ENCODE measurements at places on chromosomes 2 and 18.

GRCh38 chr2:36952748-36953197 is 13.6 kb downstream of the STRN start:
- no peak for DNase-seq

DNA sequence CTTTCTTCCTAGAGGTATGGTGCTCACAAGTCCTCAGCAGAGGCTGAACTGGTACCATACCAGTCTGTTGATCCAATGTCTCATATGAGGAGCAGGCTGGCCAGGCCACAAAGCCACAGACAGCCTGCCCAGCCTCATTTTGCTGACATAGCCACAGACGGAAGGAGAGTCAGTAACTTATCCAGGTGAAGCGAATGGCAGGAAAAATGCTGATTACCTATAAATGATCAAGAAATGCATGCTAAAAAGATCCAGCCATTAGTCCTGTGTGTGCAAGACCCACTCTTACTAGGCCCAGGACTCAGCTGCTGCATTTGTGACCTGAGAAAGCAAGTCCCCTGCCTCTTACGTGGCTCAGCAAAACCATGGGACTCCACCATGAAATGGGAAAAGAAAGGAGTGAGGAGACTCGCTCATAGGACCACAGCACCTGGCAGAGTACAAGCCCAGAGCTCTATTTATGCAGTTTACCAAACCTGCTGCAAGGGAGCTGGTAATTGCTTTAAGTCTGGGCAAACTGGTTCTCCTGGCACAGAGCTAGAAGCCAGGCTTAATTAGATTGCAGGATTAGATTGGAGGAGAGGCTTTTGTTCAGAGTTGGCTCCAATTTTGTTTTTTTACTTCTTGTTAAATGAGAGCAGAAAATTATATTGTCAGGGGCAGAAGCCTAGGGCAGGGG is 19.0 kb downstream of the RHOB start:
- no peak for DNase-seq

DNA sequence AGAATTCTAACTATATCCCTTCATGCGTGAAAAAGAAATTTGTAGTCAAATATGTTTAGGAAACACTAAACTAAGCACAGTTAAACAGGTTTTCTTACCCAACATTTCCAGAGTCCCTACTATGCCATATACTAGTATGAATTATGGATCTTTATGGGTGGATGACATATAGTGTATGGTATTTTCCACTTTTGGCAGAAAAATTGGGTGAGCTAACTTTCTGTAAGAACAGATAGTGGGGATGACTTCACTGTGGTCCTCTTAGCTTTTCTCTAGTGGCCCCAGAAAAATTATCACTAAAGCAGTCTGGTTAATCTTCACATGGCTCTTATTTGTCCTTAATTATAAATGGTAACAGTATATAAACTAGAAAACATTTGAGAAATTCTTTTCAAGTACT is 240.0 kb upstream of the GULP1 start:
- no peak for DNase-seq

DNA sequence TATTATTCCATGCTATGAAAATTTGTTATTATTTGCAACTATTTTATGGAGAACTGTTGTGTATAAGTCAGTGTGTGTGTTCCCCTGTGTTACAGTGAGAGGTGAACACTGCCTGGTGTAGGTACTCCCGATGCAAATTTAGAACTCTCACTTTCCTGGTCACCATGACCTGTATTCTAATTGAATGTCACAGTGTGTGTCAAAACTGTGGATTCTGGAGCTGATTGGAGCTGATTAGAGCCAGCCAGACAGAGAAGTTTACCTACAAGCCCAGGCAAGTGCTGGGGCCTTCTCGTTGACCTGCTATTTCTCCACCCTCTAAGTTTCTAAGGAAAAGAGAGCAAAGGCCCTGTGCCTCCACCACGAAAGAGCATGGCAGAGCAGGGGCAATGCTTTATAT is 216.0 kb downstream of the NYAP2 start:
- no peak for DNase-seq

All from activated naive CD4-positive, alpha-beta T cell treated with anti-CD3 and anti-CD28 coated beads for 36 hours (primary cell).